ENCODE measurements at places on chromosomes 4 and X. TPM values are rescaled to one million over a fixed set of nuclear protein-coding genes. Genes with fewer than 3 reads are reported as not detected.

The CT45A10 gene
- total RNA-seq = not detected

DNA sequence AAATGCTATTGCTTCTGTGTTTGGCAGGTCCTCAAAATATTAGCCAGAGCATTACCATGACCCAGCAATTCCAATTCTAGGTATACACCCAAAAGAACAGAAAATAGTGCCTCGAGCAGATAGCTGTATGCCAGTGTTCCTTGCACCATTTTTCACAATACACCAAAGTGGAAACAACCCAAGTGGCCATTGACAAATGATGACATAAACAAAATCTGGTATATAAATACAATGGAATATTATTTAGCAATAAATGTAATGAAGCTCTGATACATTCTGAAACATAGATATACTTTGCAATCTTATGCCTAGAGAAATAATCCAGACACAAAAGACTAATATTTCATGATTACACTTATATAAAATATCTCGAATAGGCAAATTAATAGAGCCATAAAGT lies 451.8 kb upstream of the PCDH7 start:
- DNase-seq = no peak

The JAKMIP1 gene
- total RNA-seq = 0.59 TPM

- DNase-seq = no peak
Observed at GRCh38 chr4:243426-243825, 61.8 kb downstream of the ZNF732 start.

The GDPD2 gene
- total RNA-seq = 0.30 TPM
